ENCODE measurements at places on chromosomes 1 and 21.

- no peak for DNase-seq
These were observed at the start of gene RAB25 for GRCh38 chr1:156060937-156061636. Gene RAB25, plus strand, starts transcription at chr1:156061160. Its CDS starts 241 bp downstream, at chr1:156061401.

GRCh38 chr1:150487763-150488115 is 520 bp downstream of the TARS2 start:
- DNase-seq = no peak

- no peak for DNase-seq
These were observed 25.0 kb downstream of the KANK4 start for GRCh38 chr1:62294261-62294660.

GRCh38 chr1:228181645-228182034 is 16.0 kb downstream of the IBA57 start:
- DNase-seq = no peak

- DNase-seq = no peak
These were observed 95.7 kb downstream of the PAX7 start for GRCh38 chr1:18726368-18726767.

DNA sequence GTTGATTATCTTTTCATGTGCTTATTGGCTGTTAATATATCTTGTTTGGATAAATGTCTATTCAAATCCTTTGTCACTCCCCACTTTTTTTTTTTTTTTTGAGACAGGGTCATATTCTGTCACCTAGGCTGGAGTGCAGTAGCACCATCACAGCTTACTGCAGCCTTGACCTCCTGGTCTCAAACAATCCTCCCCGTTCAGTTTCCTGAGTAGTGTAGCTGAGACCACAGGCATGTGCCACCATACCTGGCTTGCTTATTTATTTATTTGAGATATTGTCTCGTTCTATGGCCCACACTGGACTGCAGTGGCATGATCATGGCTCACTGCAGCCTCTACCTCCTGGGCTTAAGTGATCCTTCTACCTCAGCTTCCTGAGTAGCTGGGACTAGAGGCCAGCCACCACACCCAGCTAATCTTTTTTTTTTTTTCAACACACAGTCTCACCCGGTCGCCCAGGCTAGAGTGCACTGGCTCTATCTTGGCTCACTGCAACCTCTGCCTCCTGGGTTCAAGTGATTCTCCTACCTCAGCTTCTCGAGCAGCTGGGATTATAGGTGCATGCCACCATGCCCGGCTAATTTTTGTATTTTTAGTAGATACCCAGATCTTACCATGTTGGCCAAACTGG is 13.9 kb upstream of the MYCL start:
- DNase-seq = no peak
